ENCODE measurements at places on chromosomes 3 and 15.
A peak's percentile ranks its signal among the peaks of the same experiment; 100 is the strongest.

DNA sequence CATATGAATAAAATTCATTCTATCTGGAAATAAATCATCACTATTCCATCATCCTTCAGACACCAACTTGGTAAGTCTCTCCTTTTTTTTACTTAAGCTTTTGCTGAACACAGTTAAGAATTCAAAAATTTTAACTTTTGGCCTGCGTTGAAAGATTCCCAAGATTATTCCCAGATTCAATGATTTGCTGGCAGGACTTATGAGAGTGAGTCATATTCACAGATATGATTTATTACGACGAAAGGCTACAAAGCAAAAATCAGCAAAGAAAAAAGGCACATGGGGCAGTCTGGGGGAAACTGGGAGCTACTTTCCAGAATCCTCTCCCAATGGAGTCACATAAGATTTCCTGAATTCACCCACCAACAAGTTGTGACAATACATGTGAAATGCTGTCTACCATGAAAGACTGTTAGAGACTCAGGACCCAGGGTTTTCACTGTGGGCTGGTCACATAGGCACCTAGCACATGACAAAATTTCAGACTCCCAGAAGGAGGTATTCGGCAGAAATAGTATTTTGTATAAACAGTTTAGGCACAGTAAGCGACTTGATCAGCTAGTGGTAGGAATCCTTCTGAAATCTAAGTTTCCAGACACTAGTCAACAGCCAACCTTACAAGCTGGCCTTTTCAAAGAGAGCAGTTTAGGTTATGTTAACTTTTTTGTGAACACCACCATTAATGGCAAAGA, 82.1 kb downstream of the DLG1 start:
- DNase-seq = no peak

DNA sequence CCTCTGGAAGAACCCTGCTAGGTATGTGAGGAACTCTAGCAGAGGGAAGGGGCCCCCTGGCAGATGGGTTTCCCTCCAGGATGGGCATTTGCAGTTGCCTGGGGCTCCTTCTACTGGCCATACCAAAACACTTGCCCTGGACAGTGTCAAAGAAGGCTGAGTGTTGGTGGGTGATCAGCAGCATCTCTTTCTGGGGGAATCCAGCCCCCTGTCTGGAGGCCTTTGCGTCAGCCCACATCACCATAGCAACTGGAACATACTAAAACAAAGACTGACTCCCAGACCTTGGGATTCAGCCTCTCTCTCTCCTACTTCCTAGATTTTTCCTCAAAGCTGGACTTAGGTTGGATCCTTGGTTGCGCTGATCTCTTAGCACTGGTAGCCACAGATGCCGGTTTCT, 8.1 kb downstream of the CEMIP start:
- no peak for DNase-seq

DNA sequence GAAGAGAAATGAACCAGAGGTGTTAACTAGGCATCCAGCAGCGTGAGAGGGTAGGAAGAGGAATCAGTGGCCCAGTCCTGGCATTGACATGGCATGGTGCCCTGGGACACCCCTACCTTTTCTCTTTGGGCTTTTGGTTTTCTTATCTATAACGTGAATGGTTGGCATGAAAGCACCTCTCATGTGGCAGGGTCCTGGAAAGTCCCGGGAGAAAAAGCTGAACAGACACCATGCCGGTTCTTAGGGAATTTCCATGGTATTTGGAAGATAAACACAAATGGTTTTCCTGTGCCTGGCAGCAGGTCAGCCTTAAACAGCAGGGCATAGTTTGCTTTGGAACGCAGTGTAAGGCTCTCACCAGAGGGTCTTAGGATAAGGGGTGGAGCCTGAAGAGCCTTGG, 15.4 kb downstream of the ARNT2 start:
- no peak for DNase-seq

DNA sequence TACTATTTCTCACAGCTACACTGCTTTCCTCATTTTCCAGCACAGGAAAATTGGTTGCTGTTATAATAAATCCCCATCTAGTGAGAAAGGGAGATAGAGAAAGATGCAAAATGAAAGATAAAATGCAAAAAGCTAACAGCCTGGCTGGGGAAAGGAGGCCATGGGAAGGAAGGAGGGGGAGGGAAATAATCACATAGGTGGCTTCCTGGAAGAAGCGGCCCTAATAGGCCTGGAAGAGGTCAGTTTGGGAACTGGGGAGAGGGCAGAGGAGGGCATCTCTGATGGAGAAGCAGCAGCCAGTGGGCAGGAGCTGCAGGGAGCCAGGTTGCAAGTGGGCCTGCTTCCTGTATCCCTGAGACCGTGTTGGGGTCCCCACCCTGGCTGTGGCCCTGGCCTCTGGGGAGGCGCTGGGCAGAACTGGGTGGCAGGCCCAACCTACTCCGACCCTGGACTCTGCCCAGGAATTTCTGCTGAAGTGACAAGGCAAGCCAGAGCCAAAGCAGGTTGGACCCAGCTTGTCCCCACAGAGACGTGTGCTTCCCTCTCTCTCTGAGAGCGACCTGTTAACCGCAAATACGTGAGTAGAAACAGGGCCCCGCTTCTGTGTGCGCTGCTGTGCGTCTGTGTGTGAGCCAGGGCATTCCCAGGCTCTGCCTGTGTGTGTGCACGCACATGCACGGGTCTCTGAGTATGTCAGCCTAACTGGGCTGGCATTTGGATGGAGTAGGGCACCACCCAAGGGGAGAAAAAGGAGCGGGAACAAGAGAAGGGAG, 1.9 kb downstream of the SLC28A1 start:
- DNase-seq = no peak

GRCh38 chr15:50028326-50028725, 90.7 kb downstream of the ATP8B4 start:
- no peak for DNase-seq

- DNase-seq = no peak
Observed at GRCh38 chr3:125381743-125382142, 6.6 kb upstream of the ZNF148 start.

- no peak for DNase-seq
Observed at GRCh38 chr3:177730814-177731213, 533.5 kb upstream of the TBL1XR1 start.

GRCh38 chr3:117059067-117059955, 349.7 kb downstream of the TUSC7 start:
- no peak for DNase-seq

GRCh38 chr3:173371848-173372487, 25.6 kb upstream of the NLGN1 start:
- peak; percentile 43 for DNase-seq

GRCh38 chr3:114841515-114841914, 305.6 kb downstream of the ZBTB20 start:
- DNase-seq = no peak

DNA sequence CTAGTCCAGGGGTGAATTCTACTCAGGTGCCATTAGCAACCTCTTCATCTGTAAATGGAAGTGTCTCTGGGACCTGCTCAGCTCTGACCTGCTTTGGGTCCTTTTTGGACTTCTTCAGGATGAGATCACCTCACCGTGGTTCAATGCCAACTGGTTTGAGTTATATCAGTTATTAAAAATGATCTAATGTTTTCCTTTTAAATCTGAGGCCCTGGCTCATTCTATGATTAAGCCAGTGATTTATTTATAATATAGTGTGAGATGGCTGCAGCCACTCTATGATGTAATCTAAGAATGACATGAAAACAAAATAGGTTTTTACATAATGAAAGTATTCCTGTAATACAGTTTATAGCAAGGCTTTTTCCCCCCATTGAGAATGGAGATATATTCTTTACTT, 79.4 kb downstream of the LPP start:
- no peak for DNase-seq

- DNase-seq = no peak
Observed at GRCh38 chr3:99845999-99846398, 28.3 kb downstream of the CMSS1 start.

DNA sequence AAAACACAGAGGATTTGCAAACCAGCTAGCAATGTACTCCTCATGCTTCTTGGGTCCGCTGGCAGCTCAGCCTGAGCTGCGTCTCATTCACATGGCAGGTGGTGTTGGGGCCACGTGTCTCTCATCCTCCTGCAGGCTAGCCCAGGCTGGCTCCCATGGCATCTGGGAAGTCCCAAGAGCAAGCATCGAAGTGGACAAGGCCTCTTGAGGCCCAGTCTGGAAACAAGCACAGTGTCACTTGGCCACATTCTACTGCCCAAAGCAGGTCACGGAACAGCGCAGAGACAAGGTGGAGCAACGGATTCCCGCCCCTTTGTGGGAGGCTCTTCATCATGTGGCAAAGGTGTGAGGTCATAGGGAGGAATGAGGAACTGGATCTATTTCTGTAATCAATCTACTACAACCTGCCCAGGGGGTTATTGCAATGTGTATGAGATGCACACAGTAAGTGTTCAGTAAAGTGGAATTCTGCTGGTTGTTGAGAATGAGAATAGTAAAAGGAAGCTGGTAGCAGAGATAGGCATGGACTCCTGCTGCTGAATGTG, 128.3 kb downstream of the TPRA1 start:
- DNase-seq = no peak

GRCh38 chr3:128486681-128487537, 6.1 kb downstream of the GATA2 start:
- no peak for DNase-seq

- no peak for DNase-seq
Observed at GRCh38 chr15:98968576-98968975, 39.0 kb downstream of the PGPEP1L start.

- no peak for DNase-seq
Observed at GRCh38 chr3:109926376-109926775, 589.0 kb upstream of the DPPA4 start.

DNA sequence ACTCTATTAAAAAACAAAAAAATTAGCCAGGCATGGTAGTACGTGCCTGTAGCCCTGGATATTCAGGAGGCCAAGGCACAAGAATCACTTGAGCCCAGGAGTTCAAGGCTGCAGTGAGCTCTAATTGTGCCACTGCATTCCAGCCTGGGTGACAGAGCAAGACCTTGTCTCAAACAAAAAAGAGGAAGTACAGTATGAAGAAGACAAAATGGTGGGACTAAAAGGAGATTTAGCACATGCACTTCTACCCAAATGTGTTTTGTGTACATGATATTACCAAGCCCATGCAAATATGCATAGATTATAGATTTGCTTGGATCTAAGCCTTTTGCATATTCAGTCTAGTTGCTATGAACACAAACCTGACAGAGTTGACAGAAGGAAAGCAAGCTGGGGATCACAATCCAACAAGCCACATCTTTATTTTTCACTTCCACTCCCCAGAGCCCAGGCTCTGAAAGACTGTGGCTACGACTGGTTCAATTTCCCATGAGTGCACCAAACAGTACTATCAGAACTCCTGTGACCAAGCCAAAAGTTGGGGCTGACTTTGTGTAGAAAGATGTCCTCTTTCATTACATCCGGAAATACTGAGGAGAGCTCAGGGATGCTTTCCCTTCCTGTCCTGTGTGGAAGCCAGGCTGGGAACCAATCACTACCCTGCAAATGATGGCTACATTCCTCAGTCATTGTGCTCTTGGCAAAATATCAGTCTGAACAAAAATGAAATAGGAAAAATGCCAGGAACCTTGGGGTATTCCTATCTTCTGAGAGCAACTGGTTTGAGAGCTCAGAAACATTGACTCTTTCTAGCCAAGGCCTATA, 49.4 kb downstream of the TGM4 start:
- no peak for DNase-seq

- no peak for DNase-seq
Observed at GRCh38 chr3:9902372-9903237, at the start of gene IL17RE. TSS of gene IL17RE (plus strand) at chr3:9902848. CDS start at chr3:9902933, 85 bp downstream.

DNA sequence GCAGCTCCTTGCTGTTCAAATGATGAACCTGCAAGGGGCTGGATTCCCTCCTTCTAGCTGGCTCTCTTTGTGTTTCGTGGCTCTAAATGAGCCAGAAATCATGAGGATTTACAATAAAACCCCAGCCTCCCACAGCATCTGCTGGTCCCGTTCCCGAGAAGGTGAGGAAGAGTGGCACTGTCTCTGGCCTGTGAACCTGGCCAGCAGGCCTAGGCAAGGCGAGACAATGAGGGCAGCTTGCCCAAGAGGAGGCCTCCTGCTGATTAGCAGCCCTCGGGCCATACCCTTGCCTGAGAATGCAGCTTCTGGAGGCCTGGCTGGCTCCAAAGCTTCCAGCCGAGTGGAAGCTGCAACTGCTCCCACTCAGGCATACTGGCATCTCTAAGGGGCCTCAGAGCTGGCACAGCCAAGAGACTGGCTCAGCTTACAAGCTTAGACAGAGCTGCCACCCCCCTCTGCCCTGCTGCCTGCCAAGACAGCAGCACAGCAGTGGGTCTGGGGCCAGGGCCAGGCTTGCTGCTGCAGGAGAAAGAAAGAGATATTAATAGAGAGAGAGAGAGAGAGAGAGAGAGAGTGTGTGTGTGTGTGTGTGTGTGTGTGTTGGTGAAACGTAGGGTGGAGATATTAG, 76.5 kb downstream of the HMG20A start:
- DNase-seq = no peak

DNA sequence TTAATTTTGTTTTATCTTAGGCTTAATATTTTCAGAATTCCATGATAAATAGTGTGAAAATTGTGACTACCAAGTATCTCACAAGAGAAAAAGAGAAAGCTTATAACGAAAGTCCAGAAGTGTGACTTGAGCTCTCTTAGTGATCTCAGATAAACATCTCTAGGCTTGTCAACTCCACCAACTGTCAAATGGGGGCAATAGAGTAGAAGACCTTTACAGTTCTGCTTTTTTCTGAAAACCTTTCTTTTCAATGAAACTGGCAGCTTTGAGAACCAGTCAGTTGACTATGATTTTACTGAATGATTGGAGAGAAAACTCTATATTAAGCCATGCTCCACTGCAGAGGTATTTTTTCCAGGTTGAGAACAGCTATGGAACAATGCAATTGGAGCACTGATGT, 119.2 kb upstream of the TP63 start:
- DNase-seq = no peak

- no peak for DNase-seq
Observed at GRCh38 chr15:81263477-81263876, 60.5 kb downstream of the STARD5 start.

DNA sequence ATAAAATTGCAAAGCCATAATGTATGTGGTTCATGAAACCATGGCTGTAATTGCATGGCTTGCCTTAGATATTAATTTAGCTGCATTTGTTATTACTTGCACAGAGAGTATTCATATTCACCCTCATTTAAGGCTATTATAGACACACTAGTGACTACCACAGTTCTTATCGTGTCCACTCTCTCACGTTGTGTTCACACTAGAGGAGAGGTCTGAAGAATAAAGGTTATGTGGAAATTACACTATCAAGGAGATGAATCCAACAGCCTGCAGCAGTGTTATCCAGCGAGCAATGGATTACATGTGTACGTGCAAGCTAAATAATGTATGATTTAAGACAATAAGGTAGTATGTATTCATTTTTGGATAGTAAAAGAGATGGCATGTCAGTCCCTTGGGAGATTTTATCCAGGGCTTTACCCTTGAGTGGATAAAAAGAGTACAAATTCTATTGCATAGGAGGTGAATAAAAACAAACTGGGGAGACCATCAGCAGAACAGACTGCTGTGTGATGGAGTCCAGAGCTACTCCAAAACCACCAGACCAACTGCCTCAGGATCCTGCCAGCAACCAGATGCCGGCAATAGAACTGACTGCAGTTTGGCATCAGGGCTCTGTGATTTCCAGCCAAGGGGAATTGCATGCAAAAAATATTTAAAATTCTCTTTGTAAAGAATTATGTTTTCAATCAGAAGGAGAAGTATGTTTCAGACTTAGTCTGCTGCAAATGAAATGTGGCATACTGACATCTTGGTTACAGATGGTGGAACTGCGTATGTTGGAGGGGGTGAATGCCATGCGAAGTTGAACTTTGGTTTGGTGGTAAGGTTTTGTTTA, 146.6 kb downstream of the RBMS3 start:
- DNase-seq = no peak

All from glutamatergic neuron (in vitro differentiated cells).